Sigmoid colon (tissue), 7 donors: ENCODE measurements at places on chromosomes 2 and 18. TPM values are rescaled to one million over a fixed set of nuclear protein-coding genes. Genes with fewer than 3 reads are reported as not detected.

- no peak for DNase-seq
Measured at GRCh38 chr2:85178154-85178553, 45.0 kb downstream of the TCF7L1 start.

DNA sequence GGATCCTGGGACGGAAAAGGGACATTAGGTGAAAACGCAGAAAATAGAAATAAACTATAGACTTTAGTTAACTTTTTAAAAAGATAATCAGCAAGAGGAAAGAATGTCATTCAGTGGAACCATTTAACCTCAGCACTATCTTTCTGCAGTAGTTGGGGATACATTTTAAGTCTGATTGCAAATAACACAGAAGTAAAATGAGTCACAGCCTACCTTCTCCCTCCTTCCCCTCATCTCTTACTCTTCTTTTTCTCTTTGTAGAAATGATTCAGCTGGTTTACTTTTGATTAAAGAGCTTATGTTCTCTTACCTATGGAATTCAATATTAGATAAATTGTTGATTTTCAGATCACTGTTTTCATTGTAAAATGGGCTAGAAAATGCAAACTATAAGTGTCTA, 171.2 kb downstream of the FAM210A start:
- DNase-seq, result no peak

GRCh38 chr2:106735807-106736206, 150.2 kb downstream of the ST6GAL2 start:
- no peak for DNase-seq

GRCh38 chr2:192011196-192011595, 164.3 kb upstream of the CAVIN2 start:
- DNase-seq, result no peak

DNA sequence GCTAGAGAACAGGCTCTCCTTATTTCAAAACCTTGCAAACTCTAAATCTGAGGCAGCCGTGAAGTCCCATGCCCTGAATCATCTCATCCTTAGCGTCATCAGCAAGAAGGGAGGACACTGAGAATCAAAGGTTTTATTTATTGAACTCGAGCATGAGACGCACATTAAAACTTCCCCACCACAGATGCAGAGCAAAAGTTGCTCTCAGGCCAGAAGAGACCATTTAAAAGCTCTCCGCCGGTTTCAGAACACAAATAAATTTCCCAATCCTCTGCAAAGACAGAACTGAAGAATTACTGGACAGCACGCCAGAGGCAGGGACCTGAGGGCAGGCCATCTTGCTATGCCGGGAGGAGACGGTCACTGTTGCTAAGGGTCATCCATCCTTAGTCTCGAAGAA, 1.3 kb downstream of the AMMECR1L start:
- DNase-seq, result no peak

Gene BCL11A
- 39.6 TPM for total RNA-seq

Gene LMAN2L
- total RNA-seq, result 23.2 TPM

Gene AFF3
- total RNA-seq, result 18.9 TPM

Gene FBXO48
- 1.1 TPM for total RNA-seq
